ENCODE measurements at places on chromosomes 6 and 20. TPM values are rescaled to one million over a fixed set of nuclear protein-coding genes. Genes with fewer than 3 reads are reported as not detected.

Gene FAM83C
- not detected for total RNA-seq

Gene ANKRD66
- not detected for total RNA-seq

Gene TRDN
- total RNA-seq = not detected

Gene EPB41L1
- total RNA-seq = 134 TPM

Gene STMN3
- total RNA-seq = 24.4 TPM

Gene GPX5
- not detected for total RNA-seq

Gene LY6G6C
- 1.2 TPM for total RNA-seq

Gene TFAP2B
- not detected for total RNA-seq

Data from PC-9 (cell line).